GM12878 (cell line): ENCODE measurements at places on chromosomes 1 and 21.

GRCh38 chr1:180167021-180167701 is 12.5 kb downstream of the QSOX1 start:
- DNase-seq: no peak
- no peaks in the 10 kb centered on the region for H3K27me3 ChIP-seq
- no peaks in the 10 kb centered on the region for H3K36me3 ChIP-seq
- H3K4me1 ChIP-seq: no peaks in the 10 kb centered on the region
- no peak overlapping the region for H3K4me3 ChIP-seq

DNA sequence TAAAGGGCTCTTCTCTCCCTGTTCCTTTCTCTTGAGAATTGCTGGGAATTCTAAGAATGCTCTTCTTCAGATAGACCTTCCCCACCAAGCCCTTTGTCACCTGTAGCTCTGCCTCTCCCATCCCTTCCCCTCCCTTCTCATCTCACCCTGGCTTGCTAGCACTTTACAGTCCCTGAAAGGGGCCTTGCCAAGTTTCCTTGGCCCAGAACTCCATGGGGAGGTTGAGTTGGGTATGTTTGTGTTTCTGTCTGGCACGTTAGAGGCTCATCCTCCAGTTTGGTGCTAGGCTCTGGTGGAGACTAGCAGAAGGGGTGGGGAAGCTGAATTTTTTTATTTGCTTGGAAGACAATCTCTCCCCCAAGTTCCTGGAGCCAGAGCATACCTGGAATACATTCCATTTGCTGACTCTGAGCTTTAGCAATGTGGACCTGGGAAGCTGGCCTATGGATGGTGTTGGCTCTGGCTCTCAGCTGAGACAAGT is 4.9 kb downstream of the CGN start:
- H3K4me3 ChIP-seq: no peak overlapping the region
- H3K36me3 ChIP-seq: no peaks in the 10 kb centered on the region
- no peak overlapping the region for H3K27ac ChIP-seq
- H3K4me1 ChIP-seq: peaks cover 23% of the 10 kb centered on the region
- H3K27me3 ChIP-seq: peaks cover 5% of the 10 kb centered on the region

DNA sequence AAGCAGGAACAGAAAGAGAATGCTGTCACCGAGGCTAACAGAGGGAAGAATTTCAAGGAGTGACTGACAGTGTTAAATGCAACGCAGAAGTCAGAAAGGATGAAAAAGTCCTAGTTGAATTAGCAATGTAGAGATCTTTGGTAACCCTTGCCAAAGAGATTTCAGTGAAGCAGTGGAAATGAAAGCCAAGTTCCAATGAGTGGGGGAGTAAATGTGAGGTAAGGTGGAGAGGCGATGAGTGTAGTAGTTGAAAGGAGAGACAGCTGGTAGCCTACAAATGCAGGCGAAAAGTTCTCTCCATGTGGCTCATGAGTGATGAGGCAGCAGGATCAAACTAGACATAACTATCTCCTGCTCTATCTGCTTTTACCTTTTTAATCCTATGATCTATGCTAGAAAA is 74.6 kb upstream of the IPO9 start:
- H3K36me3 ChIP-seq: no peaks in the 10 kb centered on the region
- no peak overlapping the region for H3K4me3 ChIP-seq
- H3K27ac ChIP-seq: no peak overlapping the region
- 0 out of 2 replicates have a peak, but pooled peaks cover 14% of the 10 kb centered on the region for H3K4me1 ChIP-seq
- peaks cover 3% of the 10 kb centered on the region; the same call in 1 of the 2 replicates for H3K27me3 ChIP-seq

- H3K27me3 ChIP-seq: peaks cover 1% of the 10 kb centered on the region; the same call in 1 of the 2 replicates
- H3K36me3 ChIP-seq: no peaks in the 10 kb centered on the region
- no peak overlapping the region for H3K4me3 ChIP-seq
- peak; percentile 35 for DNase-seq
- no peak overlapping the region for H3K27ac ChIP-seq
- peaks cover 27% of the 10 kb centered on the region for H3K4me1 ChIP-seq
These were observed 39.7 kb upstream of the IFNLR1 start for GRCh38 chr1:24226749-24227148.

DNA sequence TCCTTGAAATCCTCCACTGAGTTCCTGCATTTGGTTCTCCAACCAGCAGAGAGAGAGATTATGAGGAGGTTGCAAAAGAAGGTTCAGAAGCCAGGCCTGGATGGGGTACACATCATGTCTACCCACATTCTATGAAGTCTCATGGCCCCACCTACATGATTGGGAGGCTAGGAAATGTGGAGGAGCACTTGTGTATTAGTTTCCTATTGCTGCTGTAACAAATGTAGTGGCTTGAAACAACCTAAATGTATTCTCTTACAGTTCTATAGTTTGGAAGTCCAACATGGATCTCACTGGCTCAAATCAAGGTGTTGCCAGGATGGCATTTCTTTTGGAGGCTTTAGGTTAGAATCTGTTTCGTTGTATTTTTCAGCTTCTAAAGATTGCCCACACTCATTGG is 134.2 kb upstream of the ZNF648 start:
- peaks cover 3% of the 10 kb centered on the region; the same call in 1 of the 2 replicates for H3K27me3 ChIP-seq
- no peaks in the 10 kb centered on the region for H3K4me1 ChIP-seq
- H3K36me3 ChIP-seq: no peaks in the 10 kb centered on the region
- H3K4me3 ChIP-seq: no peak overlapping the region
